ENCODE measurements at places on chromosomes 3 and 15.
A peak's percentile ranks its signal among the peaks of the same experiment; 100 is the strongest.

DNA sequence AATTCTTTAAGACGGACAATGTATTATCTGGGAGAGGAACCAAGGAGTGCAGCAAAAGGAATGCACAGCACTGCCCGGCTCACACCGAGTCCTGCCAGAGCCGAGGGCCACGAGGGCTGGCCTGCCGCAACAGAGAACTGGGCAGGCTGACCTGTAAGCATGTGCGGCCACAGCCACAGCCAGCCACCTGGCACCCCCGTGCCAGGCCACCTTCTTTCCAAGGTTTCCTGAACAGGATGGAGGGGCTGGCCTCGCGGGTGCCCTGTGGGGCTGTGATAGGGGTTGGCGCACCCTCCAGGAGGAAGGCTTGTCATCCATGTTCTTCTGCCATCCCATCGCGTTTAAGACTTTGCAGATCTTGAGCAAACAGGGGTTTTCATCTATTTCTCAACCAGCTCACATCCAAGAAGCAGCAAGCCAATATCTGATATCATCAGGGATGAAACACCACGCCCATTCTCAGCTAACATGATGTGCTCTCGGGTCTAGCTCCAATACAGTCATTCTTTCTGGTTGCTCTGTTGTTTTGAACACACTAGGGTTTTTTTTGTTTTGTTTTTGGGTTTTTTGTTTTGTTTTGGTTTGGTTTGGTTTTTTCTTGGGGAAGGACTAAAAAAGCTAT, 10.2 kb downstream of the CA12 start:
- peak; percentile 86 for DNase-seq

GRCh38 chr15:53323191-53323590, 436.3 kb downstream of the WDR72 start:
- no peak for DNase-seq

DNA sequence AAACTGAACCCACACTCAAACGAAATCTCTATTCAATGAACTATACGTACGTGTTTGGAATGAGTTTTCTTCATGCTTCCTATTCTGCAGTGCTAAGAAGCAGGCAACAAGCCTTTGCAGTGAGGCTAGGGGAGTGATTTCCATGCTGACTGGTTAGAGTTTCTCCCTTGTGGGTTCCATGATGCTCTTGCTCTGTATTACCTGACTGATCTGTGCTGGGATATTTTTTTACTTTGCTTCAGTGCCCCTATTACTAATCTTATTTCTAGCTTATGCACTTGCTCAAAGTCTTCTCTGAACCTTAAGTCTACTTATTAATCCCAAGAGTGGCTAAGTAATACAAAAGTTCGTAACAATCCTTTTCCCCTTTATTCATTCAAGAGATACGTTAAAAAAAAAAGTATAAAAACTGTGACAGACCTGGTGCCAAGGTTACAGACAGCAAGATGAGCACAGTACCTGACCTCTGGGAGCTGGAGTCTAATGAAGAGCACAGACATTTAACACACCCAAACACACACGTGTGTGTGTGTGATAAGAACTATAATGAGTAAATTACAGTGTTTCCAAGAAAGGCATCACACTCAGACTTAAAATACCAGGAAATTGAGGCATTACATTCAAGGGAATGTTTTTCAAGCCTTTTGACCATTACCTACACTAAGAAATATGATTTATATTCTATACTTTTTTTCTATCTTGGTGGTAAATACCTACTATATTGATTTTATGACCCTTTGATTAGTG, 50.5 kb upstream of the FBN1 start:
- DNase-seq = no peak

GRCh38 chr3:56822501-56822900, 20.8 kb upstream of the ARHGEF3 start:
- no peak for DNase-seq

DNA sequence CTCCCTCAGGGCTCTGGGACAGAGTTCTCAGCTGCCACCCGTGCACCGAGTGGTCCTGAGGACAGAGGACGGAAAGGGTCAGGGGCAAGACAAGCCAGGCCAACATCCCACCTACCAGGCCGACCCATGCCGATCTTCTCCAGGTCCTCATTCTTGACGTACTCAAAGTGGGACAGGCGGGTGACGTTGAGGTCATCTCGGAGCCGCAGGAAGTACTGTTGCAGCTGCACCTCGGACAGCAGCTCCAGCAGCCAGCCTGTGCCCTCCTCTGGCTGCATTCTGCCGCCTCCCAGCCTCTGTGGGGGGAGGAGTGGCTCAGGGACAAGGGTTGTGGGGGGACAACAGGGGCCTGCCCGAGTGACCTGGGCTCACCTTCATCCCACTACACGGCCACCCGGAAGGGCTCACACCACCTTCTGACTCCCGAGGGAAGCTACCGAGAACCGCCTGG, 20.0 kb downstream of the TNK2 start:
- DNase-seq = no peak

DNA sequence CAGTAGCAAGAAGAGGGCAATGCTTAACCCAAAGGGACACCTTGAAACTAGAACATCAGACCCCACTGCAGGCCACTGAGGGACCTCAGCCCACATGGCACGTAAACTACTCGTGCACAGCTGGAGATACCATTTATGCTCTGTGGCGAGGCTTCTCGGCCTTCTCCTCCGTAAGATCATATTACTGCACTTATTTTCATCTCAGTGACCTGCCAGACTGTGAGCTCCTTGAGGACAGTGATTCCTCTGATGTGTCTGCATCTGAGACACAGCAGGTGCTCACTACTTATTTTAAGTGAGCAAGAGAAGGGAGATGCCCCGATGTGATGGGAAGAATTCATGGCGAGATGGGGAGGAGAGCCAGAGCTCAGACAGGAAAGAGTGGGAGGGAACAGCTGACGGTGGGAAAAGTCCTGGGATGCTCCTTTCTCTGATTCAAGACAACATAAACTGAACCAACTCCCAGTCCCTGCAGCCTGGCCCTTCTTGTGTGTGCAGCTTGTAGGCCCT, 137.6 kb downstream of the RPLP1 start:
- DNase-seq = no peak

DNA sequence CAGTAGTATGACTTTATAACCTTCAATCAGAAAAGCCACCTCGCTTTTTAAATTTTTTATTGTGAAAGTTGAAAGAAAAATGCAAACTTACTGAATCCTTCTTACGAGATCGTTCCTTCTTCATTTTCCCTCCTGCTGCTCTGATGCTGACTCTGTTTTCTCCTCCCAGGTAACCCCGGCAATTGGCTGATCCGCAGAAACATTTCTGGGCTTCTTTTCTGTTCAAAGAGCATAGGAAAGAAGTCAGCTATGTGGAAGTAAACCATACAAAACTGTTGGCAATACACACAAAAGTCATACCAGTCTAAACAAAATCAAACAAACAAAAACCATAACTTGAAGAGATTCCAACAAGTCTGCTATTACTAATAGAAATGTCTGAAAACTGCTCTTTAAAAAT, 66.0 kb downstream of the SETD2 start:
- no peak for DNase-seq

DNA sequence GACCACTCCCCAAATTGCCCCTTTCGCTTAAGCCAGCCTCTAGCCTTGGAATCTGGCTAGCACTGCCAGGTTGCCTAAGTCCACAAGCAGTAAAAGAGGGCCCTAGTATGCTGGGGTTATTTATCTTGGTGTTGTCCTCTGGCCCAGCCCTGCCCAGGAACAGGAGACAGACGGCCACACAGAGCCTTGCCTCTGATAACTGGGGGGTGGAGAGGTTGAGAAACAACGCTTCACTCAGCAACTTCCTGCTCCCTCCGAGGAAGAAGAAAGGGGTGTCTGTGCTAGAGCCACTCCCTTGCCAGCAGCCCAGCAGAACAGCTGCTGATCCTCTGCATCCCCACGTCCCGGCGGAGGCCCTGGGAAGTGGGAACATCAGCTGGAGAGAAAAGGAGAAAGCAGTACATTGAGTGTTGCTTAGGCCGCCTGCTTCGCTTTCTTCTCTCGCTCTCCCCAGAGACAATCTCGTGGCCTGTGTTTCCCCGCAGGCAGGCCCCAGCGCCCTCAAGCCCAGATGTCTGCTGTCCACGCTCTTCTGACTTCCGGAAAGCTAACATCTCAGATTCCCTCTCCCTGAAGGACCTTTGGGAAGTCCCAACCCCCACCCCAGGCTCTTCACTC, 22.6 kb upstream of the C3orf70 start:
- peak; percentile 13 for DNase-seq

DNA sequence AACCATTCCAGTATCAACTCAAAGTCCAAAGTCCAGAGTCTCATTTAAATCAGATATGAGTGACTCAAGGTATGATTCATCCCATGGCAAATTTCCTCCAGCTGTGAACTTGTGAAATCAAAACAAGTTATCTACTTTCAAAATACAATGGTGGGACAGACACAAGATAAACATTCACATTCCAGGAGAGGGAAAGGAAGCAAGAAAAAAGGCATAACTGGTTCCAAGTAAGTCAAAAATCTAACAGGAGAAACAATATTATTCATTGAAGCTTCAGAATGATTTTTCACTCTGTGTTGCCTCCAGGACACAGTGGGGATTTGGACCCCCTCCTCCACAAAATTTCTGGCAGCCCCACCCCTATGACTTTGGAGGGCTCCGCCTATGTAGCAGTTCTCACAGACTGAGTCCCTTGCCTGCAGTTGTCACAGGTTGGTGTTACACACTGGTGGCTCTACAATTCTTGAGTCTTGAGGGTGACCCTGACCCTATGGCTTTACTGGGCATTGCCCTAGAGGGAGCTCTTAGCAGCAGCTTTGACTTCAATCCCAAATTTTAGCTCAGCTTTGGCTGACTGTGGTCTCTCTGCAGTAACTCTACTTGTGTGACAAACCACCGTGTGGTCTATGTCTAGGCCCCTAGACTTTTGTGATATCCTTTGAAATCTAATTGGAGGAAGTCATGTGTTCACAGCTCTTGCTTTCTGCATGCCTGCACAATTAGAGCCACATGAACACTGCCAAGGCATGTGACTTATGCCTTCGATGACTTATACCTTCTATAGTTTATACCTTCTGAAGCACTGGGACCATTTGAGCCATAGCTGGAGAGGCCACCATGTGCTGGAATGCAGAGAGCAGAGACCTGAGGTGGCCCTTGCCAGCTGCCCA, 644.2 kb downstream of the GRM7 start:
- no peak for DNase-seq

DNA sequence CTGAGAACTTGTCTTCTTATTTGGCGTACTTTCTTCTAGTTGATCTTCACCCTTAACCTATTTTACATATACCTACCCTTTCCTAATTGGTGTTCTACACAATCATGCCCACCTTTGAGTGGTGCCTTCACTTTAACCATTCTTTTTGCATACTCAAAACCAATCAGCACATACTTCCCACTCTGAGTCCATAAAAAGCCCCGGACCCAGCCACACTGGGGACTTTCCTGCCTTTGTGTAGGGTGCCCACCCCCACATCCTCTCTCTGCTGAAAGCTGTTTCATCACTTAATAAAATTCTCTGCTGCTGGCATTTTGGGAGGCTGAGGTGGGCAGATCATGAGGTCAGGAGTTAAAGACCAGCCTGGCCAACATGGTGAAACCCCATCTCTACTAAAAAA, 15.9 kb upstream of the CHST2 start:
- DNase-seq = no peak

DNA sequence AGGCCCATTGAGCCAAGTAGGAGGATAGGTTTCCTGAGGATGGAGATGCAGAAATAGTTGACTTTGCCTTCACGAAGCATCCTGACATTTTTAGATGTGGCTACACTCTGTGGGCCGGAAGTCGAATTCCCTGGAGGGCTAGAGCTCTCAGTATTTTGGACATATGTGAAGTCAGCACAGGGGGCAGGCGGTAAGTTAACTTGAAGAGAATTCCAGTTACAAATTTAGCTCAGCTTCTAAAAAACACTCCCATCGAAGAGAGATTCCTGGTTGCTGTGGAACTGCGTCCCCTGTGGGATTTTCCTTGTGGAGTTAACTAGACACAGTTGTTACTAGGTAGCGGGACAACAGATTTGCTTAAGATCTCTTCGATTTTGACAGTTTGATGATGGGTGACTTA, 161.9 kb upstream of the RGMA start:
- DNase-seq = no peak

GRCh38 chr3:146085678-146086077, 75.3 kb downstream of the PLOD2 start:
- no peak for DNase-seq

DNA sequence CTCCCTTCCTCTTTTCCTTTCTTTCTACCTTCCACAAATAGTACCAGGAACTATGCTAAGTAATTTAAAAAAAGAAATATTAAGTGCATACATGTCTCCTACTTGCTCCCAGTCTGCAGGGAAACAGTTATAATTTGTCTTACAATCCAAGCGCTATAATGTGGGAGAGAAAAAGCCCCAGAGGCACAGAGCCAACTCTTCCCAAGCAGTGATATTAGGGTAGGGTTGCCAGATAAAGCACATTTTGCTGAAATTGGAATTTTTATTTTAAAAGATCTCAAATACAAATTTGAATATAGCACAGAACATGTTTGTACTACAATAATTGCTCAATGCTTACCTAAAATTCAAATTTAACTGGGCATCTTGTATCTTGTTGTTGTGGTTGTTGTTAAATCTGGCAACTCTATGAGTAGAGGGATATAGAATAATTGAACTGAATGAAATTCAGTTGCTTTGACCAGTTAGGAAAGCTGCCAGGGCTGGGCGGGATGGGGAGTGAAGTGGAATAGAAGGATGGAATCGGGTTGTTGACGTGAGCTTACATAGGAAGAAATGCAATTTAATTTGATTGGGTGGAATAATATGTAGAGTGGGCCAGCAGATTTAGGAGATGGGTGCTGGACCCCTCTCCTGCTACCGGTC, 52.6 kb upstream of the USP3 start:
- no peak for DNase-seq

DNA sequence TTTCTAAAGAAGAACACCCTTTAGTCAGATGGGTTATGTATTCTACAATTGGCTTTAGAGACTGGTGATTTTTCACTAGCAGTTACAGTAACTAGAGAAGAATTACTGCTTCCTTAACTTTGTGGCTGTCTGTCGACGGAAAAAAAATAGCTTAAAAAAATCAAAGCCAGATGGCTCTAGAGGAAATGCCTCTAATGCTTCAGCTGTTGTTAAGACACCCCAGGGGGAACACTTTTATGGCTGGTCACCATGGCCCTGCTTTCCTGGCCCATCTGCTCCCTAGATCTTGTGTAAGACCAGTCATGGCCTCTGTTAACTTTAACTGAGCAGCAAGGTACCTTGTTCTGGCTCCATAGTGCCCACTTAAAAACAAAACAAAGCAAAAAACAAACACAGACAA, 198.6 kb upstream of the PLSCR5 start:
- DNase-seq = peak; percentile 86

GRCh38 chr15:77580996-77581682, 51.6 kb downstream of the LINGO1 start:
- DNase-seq = no peak

- no peak for DNase-seq
Measured at GRCh38 chr3:154022606-154023005, 98.6 kb upstream of the ARHGEF26 start.

- no peak for DNase-seq
Measured at GRCh38 chr15:28913171-28913765, 27.5 kb downstream of the APBA2 start.

- no peak for DNase-seq
Measured at GRCh38 chr15:100341239-100341749, 481 bp downstream of the ADAMTS17 start.

DNA sequence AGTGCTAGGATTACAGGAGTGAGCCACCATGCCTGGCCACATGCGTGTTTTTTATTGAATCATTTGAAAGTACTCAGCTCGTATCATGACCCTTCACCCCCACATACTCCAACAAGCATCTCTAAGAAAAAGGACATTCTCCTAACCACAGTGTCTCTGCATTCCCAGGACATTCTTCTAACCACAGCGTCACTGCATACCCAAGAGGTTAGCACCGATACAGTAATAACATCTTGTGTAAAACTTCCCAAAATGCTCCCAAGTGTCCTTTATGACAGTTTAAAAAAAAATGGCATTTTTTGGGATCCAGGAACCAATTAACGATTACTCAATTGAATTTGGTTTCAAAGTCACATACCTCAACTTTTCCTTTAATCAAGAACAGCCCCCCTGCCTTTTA, 39.6 kb downstream of the FLNB start:
- DNase-seq = peak; percentile 77

Measured in AG20443 (cell line).